Neural crest cell (in vitro differentiated cells): ENCODE measurements at places on chromosomes 4 and X. TPM values are rescaled to one million over a fixed set of nuclear protein-coding genes. Genes with fewer than 3 reads are reported as not detected.

DNA sequence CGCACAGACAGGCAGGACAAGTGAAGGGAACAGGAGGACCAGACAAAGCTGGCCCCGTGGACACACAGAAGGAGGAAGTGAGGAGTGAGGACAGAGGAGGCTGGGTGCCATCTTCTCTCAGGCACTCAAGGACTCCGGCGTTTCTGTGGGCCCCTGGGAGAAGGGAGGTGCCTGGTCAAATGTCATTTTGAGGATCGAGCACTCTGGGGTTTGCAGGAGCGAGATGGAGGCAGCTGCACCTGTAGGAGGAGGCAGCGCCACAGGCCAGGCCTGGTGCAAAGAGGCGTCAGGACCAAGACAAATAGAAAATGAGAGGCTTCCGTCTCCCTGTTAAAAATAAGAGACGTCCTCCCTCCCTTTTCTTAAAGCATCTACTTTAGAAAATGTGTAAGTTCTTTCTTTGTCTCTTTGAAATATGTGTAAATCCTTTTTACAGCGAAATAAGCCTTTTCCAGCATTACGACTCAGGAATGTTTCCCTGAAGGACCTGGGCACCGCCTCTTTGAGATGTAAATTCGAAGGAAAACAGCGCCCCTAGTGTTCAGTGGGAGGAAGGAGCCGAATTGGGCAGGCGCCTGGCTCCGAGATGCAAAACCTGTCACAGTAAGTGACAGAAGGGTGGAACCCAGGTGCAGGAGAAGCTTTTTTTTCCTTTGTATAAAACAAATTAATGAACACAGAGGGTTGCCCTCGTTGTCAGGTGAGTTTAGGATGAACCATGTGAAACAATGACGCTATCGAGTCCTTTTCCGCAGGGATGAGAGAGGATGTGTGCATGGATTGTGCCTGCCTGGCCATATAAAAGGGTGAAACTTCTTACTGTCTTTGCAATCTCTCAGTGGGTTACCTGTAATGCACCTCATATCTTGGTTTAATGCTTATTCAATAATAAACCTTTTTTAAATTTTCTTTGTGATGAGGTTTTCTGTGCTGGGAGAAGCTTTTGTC, 1.4 kb upstream of the C4orf50 start:
- H3K27ac ChIP-seq: no peak overlapping the region
- H3K27me3 ChIP-seq: peaks cover 10% of the 10 kb centered on the region
- DNase-seq: peak; percentile 67
- H3K4me1 ChIP-seq: no peaks in the 10 kb centered on the region
- H3K36me3 ChIP-seq: no peaks in the 10 kb centered on the region
- H3K4me3 ChIP-seq: no peak overlapping the region

DNA sequence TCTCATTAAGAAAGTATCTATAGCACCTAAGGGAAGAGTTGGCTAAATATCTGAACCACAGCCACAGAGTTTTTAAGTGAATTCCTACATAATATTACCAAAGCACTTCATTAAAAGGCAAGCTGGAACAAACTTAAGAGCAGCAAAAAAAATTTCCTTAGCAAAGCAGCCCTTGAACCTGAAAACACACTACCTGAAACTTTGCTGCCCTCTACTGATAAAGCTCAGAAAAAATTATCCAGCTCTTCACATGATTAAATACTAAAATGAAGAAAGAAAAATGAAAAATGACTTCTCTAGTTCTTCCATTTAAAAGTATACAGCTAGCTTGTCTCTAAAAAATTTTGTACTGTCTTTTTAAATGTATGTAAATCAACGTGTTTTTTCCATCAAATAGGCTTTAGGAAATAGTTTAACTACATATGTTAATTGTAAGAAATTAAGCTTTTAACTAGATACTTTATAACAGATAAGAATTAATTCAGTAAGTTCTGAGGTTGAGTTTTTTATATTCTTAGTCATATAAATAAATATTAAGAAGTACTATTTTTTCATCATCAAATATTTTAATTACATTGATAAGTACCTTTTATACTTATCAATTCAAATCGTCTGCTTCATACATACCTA, 156.1 kb downstream of the STPG2 start:
- H3K36me3 ChIP-seq: no peaks in the 10 kb centered on the region
- H3K4me1 ChIP-seq: no peaks in the 10 kb centered on the region
- H3K4me3 ChIP-seq: no peak overlapping the region
- H3K27me3 ChIP-seq: no peaks in the 10 kb centered on the region
- no peak overlapping the region for H3K27ac ChIP-seq

DNA sequence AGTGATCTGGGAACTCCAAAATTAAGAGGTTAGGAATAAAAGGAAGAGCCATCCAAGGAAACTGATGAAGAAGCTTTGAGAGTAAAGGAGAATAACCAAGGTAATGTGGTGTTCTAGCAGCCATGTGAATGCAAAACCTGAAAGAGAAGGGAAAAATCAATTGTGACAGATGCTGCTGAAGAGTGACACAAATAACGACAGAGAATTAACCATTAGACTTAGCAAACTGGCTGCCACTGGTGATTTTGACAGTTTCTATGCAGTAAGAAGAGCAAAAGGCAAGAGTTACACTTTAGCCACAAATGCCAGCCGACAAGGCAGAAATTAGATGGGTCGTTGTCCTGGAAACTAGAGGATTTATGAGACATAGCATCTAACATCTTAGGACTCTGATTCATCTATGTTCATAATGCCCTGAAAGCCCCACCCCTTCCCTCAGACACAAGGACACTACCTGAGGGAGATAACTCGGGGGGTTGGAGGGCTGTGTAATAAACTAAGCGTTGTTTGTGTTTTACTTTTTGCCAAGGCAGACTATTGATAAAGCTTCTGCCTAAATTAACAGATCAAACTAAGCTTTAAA, 13.0 kb upstream of the TMEM144 start:
- DNase-seq: no peak
- H3K4me1 ChIP-seq: peaks cover 13% of the 10 kb centered on the region
- H3K27ac ChIP-seq: no peak overlapping the region
- H3K4me3 ChIP-seq: no peak overlapping the region

- no peak overlapping the region for H3K4me3 ChIP-seq
- no peak overlapping the region for H3K27ac ChIP-seq
- H3K36me3 ChIP-seq: no peaks in the 10 kb centered on the region
- H3K4me1 ChIP-seq: peaks cover 8% of the 10 kb centered on the region
Observed at GRCh38 chrX:132775263-132775823, 183.1 kb downstream of the HS6ST2 start.

Gene FGA
- not detected in 2 replicates for total RNA-seq

DNA sequence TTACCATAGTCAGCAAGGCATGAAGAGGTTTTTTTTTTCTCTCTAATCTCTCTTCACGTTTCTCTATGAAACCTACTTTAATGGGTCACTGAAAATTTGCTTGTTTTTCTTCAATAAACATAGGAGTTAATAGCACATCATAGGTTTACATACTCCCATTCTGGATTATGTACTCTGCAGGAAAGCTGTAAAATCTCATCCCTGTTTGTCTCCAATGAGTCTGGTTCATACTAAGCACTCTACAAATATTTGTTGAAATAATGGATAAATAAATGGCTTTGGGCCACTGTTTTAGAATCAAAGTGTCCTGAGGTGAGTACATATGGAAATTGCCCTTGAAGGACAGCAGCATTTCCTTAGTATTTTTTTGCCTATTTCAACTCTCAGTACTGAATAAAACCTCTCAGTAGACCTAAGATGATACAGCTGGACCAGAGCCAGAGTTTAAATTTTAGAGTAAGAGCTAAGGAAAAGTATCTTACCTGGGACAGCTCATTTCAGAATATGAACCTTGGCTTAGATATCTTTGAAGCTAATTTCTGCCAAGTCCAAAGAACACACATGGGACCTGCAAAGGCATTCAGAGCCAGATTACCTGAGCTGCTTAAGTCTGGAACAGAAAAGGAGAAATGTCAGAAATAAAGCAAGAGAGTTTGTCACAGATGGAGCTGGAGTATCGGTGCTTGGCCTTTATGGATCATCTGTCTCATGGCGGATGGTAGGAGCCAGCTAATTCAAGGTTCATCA, 34.4 kb downstream of the PF4 start:
- no peak overlapping the region for H3K4me3 ChIP-seq
- H3K27ac ChIP-seq: no peak overlapping the region
- H3K27me3 ChIP-seq: peaks cover 66% of the 10 kb centered on the region
- H3K4me1 ChIP-seq: peaks cover 10% of the 10 kb centered on the region

DNA sequence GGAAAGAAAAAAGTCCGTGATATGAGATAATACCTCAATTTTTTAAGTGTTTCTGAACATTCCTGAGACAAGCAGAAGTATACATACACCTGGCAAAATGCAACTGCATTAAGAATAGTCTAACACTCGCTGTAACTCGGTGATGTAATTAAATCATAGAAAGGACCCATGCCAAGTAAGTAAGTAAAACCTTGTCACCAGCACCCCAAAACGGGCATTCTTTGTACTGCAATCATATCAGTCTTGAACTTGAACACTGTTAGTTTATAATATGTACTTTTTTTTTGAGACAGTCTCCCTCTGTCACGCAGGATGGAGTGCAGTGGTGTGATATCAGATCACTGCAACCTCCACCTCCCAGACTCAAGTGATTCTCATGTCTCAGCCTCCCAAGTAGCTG, 47.4 kb downstream of the SMIM14 start:
- H3K36me3 ChIP-seq: no peaks in the 10 kb centered on the region
- no peak for DNase-seq
- no peaks in the 10 kb centered on the region for H3K27me3 ChIP-seq
- no peak overlapping the region for H3K4me3 ChIP-seq
- no peaks in the 10 kb centered on the region for H3K4me1 ChIP-seq
- no peak overlapping the region for H3K27ac ChIP-seq

Gene ITM2A
- 0.59 and 0.93 TPM in 2 replicates for total RNA-seq
